ENCODE measurements at places on chromosomes 12 and 14. TPM values are rescaled to one million over a fixed set of nuclear protein-coding genes. Genes with fewer than 3 reads are reported as not detected.

GRCh38 chr12:20018406-20018805 is 349.9 kb upstream of the PDE3A start:
- DNase-seq, result no peak

GRCh38 chr12:74319886-74320285 is 217.7 kb upstream of the ATXN7L3B start:
- no peak for DNase-seq

- no peak for DNase-seq
Observed at GRCh38 chr12:93855261-93855660, 178.1 kb downstream of the CRADD start.

DNA sequence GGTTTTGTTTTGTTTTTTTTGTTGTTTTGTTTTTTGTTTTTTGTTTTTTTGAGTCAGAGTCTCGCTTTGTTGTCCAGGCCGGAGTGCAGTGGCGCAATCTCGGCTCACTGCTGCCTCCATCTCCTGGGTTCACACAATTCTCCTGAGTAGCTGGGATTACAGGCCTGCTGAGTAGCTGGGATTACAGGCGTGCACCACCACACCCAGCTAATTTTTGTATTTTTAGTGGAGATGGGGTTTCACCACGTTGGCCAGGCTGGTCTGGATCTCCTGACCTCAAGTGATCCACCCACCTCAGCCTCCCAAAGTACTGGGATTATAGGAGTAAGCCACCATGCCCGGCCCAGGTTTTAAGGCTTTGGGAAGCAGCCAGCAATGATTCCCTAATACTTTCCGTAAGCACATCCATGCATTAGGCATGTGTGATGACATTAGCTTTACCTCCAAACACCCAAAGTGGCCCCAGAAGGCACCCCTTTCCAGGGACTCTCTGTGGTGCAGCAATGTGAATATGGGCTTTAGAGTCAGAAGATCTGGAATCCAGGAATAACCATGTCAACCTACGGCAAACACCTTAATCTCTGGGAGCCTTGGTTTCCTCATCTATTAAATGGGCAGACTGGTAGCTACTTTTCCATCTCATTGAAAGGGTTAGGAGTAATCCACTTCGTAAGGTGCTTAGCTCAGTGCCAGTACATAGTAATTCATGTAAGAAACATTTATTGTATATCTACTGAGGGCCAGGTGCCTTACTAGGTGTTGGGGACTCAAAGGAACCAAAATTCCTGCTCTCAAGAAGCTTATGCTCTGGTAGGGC is 152.9 kb downstream of the ZFP36L1 start:
- DNase-seq, result no peak

GRCh38 chr12:84712747-84713146 is 199.9 kb downstream of the SLC6A15 start:
- no peak for DNase-seq

GRCh38 chr14:51869411-51870100 is 9.1 kb downstream of the GNG2 start:
- no peak for DNase-seq

DYNC1H1 gene
- 677 TPM for total RNA-seq

CCDC184 gene
- 17.0 TPM for total RNA-seq

DIABLO gene
- 35.7 TPM for total RNA-seq

GDF3 gene
- total RNA-seq, result not detected
